ENCODE measurements at places on chromosomes 1 and 21.
A peak's percentile ranks its signal among the peaks of the same experiment; 100 is the strongest.

DNA sequence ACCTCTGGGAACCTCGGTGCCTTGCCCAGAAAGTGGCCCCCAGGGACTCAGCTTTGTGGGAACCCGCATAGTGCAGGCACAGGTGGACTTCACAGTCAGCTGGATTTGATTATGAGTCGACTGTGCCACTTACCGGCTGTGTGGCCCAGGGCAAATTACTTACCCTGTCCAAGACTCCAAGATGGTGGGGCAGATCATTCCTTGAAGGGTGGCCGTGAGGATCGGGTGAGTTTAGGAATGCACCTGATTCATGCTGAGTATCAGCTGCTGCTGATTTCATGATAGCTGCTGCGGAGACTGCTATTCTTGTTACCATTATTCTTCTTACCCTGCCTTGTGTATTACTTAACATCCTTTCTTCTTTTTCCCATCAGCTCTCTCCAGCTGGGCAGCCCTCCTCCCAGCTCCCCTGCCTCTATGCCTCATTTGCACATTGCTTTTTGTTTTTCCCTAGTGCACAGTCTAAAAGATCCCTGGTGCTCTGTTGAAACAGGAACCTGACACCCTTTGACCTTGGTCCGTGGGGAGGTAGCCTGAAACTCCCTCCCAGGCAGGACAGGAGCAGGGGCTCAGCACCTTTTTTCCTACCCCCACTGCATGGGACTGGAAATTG is 40.5 kb upstream of the FHAD1 start:
- no peak for DNase-seq

GRCh38 chr21:32991361-32991760 is 34.4 kb upstream of the OLIG2 start:
- DNase-seq, result no peak

- peak; percentile 23 for DNase-seq
Measured at GRCh38 chr1:151639466-151639865, 27.6 kb downstream of the SNX27 start.

DNA sequence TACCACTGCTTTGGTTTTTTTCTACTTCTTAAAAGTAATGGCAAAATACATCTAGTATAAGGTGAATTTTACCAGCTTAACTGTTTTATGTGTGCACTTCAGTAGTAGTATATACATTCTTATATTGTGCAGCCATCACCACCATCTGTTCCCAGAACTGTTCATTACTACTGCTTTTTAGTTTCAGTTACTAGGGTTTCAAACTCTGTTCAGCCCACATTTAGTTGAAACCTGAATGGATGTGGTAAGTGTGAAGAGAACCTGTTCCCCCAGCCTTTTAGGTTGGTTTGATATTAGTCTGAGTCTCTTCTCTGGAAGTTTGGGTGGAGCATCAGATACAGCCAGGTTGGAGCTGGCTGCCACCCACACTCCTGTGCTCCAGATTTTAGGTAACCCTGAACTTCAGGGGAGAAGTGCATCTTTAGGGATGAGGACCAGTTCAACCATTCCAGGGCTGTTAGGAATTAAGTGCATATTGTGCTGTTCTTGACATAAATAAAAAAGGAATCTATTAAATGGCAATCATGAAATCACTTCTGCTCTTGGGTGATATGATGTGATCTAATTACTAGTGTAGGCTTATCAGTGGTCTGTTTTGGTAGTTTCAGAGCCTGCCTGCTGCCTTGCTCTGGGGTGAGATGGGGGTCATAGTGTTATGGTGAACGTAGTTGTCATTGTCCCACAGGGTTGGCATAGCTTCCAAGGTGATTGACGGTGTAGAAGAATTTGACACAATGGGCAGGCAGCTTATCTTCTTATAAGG is 32.1 kb downstream of the URB2 start:
- no peak for DNase-seq

- peak; percentile 64 for DNase-seq
Measured at GRCh38 chr1:241888232-241888631, 40.2 kb downstream of the EXO1 start.

- DNase-seq, result peak; percentile 69
Measured at GRCh38 chr1:79005945-79006344, 585 bp downstream of the ADGRL4 start.

DNA sequence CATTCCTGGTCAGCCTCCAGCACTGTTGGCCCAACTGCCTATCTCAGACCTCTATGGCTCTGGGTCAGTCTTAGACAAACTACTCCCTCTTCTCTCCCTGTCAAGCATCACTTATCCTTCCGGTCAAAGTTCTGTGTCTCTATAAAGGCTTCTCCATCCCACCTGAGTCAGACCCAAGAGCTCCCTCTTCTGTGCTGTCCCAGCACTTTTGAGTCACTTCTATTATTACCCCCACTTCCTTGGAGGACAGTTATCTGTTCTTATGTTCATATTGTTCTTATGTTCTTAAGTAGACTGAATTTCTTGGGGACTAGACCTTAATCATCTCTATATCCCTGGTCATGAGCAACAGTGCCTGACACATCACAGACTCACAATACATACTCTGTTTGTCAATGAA is 29.2 kb upstream of the IL10 start:
- no peak for DNase-seq

DNA sequence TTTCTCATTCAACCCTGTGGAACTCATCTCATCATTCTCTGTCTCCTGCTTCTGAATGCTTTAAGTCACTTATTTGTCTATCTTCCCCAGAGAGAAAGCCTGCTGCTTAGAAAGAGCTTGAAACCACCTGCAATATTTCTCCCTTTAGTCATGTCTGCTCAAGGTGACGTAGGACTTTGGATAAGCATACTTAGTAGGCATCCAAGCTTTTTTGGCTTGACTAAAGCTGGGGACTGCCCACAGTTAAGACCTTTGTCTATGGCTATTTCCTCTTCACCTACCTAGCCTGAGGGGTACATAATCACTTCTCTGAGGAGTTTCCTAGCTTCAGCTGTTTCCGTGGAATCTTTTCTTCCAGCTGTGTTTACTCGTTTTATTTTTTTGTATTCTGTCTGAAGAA is 665.8 kb upstream of the CAMK1G start:
- no peak for DNase-seq

GRCh38 chr1:185441605-185442004 is 124.6 kb upstream of the IVNS1ABP start:
- DNase-seq, result peak; percentile 97

DNA sequence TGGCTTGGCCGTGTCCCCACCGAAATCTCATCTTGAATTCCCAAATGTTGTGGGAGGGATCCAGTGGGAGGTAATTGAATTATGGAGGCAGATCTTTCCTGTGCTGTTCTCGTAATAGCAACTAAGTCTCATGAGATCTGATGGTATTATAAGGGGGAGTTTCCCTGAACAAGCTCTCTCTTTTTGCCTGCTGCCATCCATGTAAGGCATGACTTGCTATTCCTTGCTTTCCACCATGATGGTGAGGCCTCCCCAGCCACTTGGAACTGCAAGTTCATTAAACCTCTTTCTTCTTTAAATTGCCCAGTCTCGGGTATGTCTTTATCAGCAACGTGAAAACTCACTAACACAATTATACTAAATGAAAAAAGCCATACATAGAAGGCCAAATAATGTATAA is 101.3 kb upstream of the LYPLAL1 start:
- DNase-seq, result no peak

GRCh38 chr1:218496561-218496960 is 151.4 kb downstream of the TGFB2 start:
- peak; percentile 100 for DNase-seq

DNA sequence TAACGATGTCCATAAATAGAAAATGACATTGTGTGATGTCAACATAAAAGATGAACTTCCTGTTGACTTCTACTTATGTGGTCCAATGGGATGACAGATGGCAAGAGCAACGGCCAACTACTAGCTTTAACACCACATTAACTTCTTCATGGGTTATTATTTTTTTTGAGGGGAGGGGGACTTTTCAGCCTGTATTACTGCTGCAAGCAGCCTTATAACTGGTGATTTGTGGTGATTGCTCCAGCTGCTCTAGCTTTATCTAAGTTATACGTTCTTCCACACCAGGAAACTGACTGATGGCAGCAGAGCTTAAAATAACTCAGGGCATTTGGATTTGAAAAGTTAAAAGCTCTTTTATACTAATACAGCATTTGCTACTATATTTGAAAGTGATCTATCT is 228.8 kb upstream of the B3GALT2 start:
- no peak for DNase-seq

DNA sequence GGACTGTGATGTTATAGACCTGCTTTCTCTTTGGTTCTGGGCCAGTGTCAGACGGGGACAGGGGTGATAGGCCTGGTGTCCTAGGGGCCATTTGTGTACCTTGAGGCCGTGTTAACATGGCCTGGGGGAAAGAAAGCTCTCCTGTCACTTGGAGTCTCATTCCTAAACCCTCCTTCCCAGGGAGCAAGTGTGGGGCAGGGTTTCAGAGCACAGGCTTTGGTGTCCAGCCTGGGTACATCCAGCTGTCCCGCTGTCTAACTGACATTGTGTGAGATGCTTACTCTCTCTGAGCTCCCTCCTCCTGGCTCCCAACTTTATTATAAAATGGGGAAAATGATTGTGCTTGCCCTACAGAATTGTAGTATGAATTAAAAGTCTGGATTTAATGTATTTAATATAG is 32.6 kb upstream of the EPHA8 start:
- no peak for DNase-seq

DNA sequence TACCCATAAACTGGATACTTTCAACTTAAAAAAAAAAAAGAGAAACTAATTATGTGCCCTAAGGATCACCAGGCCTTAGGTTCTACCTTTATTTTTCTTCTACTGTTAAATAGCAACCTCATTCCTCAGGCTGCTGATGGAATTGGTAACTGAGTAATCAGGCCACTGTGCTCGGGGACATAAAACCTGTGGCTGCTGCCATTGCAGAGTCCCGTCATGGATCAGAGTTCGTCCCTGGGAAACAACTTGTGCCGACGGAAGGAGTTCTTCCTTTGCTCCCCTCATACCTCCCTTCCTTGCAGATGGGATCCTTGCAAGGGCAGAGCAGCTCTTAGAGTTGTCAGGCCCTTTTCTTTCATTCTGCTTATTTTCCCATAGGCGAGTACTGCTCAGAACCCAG is 123.6 kb downstream of the PBX1 start:
- DNase-seq, result no peak

GRCh38 chr1:30111431-30111830 is 612.0 kb downstream of the MATN1 start:
- peak; percentile 31 for DNase-seq

GRCh38 chr1:74333244-74333643 is 98.1 kb downstream of the TNNI3K start:
- no peak for DNase-seq

DNA sequence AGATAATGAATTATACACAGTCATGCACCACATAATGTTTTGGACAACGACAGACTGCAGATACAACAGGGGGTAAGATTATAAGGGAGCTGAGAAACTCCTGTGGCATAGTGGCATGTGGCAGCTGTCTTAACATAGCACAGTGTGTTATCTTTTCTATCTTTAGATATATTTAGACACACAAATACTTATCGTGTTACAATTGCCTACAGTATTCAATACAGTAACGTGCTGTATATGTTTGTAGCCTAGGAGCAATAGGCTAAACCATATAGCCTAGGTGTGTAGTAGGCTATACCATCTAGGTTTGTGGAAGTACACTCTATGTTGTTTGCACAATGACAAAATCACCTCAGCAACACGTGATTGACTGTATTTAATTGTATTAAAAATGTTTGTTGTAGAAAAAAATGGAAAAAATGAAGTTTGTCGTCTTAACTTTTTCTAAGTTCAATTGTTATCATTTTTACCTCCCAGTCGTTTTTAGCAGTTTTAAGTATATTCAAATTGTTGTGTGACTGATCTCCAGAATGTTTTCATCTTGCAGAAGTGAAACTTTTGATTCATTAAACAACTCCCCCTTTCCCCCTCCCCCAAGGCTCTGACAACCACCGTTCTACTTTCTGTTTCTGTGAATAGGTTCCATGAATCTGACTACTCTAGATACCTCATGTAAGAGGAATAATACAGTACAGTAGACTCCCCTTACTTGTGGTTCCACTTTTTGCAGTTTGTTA is 351.0 kb upstream of the B3GALT2 start:
- no peak for DNase-seq

All from fibroblast of lung (primary cell).